ENCODE measurements at places on chromosomes 5 and 9.

DNA sequence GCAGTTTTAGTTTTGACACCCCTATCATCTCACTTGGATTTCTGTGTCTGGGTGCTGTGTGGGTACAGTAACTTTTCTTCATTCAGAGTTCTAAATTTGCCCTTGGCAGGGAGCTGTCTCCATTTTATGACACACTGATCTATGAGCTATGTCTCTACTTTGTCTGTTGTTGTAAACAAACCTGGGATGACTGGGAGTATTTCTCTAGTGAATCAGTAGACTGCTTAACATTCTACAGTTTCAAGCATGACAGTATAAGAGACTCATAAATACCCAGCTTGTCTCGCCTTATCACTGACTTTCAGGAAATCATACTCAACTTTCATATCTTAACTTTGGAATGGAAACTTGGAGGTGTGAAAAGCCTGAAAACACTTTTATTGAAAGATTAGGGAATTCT is 212.1 kb upstream of the NUDT12 start:
- DNase-seq = no peak

DNA sequence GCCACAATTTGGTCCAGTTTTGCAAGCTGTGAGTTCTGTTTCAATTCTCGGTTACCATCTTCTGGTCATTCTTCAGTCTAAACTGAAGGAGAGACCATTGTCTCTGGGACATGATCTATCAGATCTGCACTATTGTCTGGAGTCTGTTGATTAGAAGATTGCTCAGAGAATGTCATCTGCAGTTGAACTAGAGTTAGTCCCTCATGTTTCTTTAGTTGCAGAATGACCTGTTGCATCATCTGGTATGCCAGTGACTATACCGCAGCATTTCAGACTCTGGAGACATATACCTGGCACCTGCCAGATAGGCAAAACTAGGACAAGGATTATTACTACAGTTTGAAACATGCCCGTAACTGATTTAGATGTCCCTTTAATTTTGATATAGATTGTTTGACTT is 194.8 kb downstream of the LRRC70 start:
- no peak for DNase-seq

DNA sequence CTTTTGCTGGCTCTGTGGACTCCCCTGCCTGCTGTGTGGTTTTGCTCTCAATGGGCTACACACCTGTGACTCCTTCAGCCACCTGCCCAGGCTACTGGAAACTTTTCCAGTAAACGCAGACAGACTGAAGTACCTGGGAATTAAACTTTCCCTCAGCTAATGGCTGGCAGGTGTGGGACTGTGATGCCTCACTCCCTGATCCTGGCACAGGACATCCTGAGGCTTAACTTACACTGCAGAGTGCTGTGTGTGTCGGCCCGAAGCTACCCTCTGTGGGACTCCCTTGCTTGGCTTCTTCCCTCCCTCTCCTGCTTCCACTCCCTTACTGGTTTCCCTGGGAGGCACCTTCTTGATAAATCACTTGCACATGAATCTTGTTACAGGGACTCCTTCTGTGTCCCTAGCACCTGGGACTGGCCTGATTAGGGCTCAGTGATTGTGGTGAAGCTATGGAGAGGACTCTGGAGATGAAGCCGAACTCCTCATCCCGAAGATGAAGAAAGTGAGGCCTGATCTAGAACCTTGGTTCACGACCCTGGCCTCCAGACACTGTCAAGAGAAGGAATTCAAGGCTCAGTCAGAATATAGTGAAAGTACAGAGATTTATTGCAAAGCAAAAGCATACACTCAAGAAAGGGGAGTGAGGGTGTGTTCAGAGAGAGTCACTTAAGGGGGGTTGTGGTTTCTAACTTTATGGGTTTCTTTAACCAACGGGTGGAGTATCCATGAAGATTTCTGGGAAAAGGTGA is 113.4 kb upstream of the ALDH1B1 start:
- DNase-seq = no peak

DNA sequence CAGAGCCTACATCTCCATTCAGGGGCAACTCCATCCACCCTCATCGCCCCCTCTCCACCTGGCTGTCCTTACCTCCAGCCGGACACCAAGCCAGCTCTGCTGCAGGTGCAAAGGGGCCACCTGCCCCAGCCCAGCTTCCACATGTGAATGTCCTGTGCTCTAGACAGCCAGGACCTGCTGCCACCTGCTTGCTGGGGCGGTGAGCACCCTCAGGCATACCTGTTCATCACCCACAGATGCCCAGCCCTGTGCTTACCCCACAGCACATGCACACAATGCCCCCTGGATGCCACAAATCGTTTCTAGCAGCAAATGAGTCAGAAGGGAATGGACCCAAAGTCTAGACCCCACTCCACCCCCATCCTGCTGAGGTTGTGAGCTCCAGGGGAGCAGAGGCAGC is 13.3 kb upstream of the NKD2 start:
- no peak for DNase-seq

DNA sequence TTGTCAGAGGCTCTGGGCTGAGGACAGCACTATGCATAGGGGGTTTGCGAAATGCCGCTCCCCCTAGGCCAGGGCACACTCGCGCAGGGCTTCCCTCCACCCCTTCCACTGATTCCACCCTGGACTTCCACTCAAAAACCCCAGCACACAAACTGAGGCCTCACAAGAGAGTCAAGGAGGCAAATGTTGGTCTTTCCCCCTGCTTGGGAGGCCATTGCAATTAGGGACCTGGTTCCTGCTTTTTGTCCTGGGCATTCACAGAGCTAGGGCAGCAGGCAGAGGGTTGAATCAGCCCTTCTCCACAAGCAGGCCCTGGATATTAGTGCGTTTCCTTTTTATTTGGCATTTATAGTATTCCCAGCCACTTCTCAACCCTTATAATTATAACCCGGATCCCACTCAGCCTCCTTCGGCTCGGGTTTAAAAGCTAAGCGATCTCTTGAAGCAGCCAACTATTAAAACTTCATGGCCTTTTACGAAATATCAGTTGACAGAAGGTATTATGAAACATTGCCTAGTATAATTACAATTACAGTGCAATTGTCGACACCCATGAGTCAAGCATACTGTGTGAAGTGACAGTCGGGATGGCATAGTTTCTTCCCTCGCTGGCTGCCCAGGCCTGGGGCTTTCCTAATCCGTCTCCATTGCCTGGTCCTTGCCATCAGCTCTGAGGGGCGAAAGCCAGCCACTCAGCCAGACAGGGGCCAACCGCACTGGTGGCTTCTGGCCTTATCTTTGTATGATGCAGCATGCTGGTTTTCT is 285.5 kb upstream of the MAP3K1 start:
- DNase-seq = no peak

DNA sequence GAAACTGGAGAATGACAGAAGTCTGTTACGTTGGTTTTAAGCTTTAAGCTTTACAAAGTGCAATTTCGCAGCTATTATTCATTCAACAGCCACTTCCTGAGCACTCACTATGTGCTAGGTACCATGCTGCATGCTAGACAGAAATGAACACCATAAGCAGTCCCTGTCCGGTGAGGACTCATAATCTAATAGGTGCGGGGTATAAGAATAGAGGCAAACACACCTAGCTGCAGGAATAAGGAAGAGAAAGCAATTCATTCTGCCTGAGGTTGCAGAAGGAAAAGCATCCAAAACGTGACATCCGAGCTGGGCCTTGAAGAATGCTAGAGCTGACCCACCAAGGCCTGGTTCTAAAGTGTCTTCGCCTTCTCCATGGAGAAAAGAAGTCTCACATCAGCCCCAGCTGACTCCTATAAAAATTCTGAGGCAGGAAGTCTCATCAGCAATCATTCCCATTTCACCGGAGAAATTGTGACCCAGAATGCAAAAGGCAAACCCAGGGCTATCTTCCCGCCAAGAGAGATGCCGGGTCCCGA is 542 bp downstream of the FKBP15 start:
- no peak for DNase-seq

DNA sequence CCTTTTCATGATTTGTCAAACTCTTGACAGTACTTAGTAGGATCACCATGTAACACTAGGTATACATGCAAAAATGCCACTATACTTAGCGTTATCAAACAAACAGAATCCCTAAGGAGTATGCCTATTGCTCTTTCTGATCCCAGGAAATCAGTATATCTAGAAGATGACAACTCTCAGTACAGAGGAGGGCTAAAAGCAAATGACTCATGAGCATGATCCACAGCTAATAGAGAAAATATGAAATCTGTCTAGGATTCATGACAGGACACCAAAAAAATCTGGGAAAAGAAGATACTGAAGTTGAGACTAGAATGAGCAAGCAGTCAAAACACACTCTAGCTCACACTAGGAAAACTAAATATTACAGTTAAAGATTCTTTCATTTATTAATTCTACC is 89.2 kb downstream of the RAPGEF6 start:
- no peak for DNase-seq

DNA sequence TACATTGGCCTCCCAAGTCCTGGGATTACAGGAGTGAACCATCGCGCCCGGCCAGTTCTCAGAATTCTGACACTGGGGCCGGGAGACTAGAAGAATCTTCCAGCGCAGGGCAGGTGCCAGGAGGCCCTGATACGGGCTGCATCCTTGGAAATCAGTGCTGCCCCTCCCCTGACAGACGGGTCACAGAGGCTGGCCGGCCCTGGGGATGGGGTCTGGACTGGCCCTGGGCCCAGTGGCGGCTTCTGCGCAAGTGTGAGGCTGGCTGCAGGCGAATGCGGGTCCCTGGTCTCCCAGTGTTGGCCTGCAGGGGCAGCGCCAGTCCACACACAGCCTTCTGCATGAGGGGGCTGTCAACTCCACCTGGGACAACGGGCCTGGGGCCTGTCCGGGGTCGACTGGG is 831 bp upstream of the TBC1D9B start:
- no peak for DNase-seq

DNA sequence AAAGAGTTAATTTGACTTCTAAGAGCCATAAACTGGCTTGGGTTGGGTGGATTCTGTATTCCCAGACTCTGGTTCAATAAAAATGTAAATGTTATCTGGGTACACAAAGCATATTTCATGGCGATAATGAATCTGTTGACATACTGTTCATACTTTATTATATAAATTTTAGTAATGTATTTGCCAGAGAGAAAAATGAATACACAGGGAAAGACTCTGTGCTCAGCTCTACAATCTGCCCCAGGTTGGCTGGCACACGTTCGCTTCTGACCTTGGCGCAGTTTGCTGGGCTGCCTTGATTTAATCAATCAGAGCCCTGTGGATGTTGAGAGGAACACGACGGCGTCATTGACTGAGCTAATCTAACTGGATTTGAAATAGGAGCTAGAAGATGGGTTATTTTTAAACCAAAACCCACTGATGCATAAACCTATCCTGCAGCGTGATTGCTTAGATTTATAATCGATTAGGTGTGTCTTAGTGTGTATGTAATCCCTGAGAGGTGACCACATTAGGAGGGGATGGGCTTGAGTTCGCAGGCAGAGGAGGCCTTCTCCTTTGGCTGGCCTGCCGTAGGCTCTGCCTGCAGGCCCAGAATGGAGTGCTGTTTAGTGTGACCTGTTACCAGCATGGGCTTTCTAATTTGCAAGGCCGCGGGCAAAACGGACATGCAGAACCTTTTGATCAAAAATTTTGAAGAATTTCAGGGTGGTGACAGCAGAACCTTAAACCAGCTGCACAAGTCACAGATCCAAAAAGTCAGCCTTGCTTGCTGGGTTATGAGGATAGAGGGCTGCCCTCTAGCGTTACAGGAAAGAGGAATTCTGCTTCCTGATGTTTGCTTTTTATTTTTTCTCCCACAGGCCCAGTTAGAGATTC is 3.9 kb upstream of the ADCY2 start:
- no peak for DNase-seq

DNA sequence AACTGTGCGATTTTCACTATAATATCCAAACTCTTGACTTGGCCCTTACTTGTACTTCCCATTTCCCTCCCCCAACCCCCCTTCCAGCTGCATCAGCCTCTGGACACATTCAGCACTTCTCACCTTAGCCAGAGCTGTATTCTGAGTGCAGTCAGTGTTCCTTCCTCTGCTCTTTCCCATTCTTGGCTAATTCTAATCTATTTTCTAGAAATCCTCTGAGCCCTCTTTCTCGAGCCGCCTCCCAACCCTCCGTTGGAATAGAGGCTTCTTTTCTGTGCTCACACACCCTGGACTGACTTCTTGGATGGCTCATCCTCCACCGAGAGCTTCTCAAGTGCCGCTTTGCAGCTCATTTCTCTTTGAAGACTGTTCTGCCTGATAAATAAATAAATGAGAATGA is 188.8 kb downstream of the NTRK2 start:
- no peak for DNase-seq

DNA sequence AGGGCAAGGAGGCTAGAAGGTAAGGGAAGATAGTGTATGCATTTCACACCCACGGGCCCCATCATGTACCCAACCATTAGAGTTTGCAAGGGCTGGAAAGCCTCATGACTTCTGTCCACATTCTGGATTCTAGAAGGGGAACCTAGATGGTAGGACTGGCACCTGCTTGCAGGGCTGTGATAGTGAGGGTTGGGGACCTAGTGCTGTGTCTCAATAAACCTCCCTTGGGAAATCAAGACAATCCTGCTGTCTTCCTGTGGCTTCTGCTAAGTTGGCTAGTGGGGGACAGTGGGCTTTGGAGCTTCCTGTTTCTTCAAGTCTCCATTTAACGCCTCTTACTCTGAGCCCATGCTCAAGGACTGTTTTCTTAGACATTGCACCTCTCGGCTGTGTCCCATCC is 43.6 kb upstream of the SYNPO start:
- no peak for DNase-seq

GRCh38 chr5:153794327-153794726 is 244.4 kb downstream of the FAM114A2 start:
- DNase-seq = no peak

DNA sequence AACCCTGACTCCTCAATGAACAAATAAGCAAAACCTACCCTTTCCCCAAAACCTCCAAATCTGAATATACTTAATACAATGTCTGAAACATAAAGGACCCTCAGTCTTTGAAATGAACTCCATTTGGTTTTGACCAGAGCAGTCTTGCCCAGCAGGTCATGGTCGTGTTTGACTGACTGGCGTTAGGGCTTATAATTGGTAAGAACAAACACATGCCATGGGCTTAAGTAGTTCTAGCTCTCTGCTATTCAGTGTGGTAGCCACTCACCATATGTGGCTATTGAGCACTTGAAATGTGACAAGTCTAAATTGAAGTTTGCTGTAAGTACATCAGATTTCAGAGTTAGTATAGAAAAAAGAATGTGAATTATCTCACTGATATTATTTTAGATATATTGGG is 42.1 kb downstream of the LRRTM2 start:
- DNase-seq = no peak

GRCh38 chr5:142386137-142387023 is 61.6 kb upstream of the SPRY4 start:
- DNase-seq = no peak

GRCh38 chr9:31030741-31031202 is 1353.7 kb upstream of the ACO1 start:
- DNase-seq = no peak

- peak; percentile 49 for DNase-seq
These were observed 12.9 kb downstream of the CXCL14 start for GRCh38 chr5:135565725-135566421.

DNA sequence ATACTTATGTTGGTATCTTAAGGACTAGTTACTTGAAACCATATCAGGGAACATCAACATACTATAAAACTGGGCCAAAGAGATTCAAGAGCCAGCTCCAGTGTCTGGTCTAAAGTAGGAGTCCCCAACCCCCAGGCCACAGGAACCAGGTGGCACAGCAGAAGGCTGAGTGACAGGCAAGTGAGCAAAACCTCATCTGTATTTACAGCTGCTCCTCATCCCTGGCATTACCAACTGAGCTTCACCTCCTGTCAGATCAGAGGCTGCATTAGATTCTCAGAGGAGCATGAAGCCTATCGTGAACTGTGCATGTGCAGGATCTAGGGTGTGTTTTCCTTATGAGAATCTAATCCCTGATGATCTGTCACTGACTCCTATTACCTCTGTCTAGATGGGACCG is 581.6 kb upstream of the CDH9 start:
- DNase-seq = no peak

GRCh38 chr5:8239198-8239597 is 370.2 kb downstream of the MTRR start:
- no peak for DNase-seq

Data from stimulated activated CD8-positive, alpha-beta memory T cell treated with anti-CD3 and anti-CD28 coated beads, Interleukin-15, amount 100 ng/mL, for 1 hour (primary cell).